Right renal pelvis (tissue), 4 donors: ENCODE measurements at places on chromosomes 7 and 10. TPM values are rescaled to one million over a fixed set of nuclear protein-coding genes. Genes with fewer than 3 reads are reported as not detected.

NYAP1 gene
- polyA plus RNA-seq = 1.6 TPM

IFIT3 gene
- 15.9 TPM for polyA plus RNA-seq

VAX1 gene
- polyA plus RNA-seq = not detected

ANKRD1 gene
- polyA plus RNA-seq = 0.73 TPM

SLC29A4 gene
- polyA plus RNA-seq = 22.3 TPM

NRCAM gene
- polyA plus RNA-seq = 20.8 TPM

TECTB gene
- not detected for polyA plus RNA-seq

CPED1 gene
- 48.9 TPM for polyA plus RNA-seq

DNA sequence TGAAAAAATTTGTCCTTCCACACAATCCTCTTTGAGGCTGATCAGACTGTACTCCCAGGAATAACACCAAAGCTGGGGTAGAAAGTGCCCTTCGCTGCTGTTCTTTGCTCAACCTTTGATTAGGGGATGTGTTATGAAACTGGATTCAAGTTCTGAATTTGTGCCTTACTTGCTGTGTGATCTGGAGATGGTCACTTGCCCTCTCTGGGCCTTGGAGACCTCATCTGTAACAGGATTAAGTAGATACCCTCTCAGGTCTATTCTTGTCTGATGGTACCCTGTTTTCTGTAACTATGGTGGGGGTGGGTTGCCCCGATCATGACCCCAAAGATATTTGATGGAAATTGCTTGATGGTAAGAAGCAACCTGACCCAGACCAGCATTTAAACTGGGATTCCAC lies 368.5 kb downstream of the PLXNA4 start:
- no peak for DNase-seq

- no peak for DNase-seq
Measured at GRCh38 chr7:26964156-26964808, 99.9 kb upstream of the SKAP2 start.

DNA sequence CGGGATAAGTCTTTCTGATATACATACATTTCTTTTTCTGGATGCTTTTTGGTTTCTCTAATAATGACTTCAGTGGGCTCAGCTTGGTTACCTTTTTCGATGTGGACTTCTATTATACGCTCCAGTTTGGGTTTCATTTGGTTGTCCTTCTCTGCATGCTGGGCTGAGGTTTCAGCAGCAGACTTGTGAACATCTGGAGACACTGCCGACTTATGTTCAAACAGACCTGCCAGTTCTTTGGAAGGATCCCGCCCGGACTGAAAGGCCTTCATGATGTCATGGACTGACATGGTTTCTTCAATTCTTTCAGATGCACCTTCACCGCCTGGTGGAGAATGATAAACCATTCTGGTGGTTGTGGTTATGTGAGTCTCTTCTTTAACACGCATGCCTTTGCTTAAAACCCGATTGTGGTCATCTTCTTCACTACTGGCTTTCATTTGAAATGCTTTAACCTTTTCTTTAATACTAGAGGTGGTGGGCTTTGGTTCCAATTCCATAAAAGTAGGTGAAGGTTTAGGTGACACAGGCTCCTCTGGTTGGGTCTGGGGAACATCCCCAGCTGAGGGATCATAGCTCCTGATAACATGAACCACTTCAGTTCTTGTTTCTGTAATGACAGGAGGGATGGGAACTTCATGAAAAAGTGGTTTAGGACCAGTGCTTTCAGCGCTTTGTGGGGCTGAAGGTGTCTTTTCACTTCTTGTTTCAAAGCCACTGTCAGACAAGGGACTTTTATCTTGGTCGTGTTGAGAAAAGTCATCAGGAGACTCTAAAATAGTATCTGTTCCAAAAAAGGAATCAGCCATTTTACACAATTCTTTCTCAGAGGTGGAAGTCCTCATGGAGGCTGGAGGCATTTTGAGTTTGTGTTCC lies 167.7 kb upstream of the CCDC6 start:
- DNase-seq = no peak

GRCh38 chr7:115117748-115118147 lies 195.9 kb downstream of the MDFIC start:
- no peak for DNase-seq

DNA sequence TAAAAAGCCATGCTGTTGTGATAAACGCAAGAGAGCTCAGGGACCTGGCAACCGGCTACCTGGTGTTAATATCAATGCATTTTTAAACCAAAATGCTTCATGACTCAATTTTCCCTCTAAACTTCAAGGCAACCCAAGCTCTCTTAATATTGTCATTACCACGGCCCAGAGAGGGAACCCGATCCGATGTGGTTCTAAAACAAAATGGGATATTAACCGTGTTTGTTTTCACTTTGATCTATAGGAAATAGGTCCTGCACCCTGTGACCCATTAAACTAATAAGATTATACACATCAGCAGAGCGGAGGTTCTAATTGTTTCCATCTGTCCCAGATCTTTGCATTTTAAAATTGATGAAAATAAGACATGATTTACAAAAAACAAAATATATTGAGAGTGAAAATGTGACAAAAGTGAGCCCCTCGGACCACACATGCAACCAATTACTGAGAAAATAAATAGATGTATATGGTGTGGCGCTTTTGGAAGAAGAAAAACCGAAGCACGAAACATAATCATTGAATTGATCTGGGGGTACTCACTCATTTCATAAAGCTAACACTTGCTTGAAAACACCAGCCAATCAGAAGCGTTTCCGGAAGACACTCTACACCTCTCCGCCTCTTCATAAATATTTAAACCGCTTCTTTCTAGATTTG lies 290.3 kb upstream of the NFE2L3 start:
- no peak for DNase-seq

DNA sequence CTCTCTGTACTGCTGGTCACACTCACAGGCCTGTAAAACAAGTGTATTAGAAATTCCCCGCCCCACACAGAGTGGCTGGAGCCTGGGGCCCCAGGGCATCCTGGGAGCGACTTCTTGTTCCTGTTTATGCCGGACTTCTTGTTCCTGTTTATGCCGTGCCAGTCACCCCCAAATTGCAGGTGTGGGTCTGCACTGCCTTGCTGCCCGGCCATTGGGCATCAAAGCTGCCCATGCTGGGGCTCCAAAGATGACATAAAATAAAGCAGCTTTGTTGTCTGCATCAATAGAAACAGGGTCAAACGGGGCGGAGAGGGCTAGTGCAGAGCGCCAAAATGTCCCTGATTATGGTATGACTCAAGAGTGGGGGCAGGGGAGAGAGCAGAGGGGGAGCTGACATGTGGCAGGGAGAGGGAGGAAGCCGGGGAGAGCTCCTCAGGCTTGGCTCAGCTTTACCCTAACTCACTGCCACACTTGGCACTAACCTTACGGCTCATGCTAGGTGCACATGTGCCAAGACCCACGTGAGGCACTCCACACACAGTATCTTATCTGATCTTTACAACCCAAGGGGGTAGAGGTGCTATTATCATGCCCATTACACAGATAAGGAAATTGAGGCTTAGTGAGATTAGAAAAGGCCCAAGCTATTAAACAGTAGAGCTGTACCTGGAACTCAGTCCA lies 98.4 kb downstream of the PIP4K2A start:
- no peak for DNase-seq

GRCh38 chr10:64547168-64547567 lies 1026.0 kb downstream of the REEP3 start:
- no peak for DNase-seq

GRCh38 chr7:104926601-104927041 lies 87.4 kb upstream of the KMT2E start:
- DNase-seq = no peak

GRCh38 chr7:151206914-151207313 lies 3.4 kb downstream of the H2BK1 start:
- no peak for DNase-seq

DNA sequence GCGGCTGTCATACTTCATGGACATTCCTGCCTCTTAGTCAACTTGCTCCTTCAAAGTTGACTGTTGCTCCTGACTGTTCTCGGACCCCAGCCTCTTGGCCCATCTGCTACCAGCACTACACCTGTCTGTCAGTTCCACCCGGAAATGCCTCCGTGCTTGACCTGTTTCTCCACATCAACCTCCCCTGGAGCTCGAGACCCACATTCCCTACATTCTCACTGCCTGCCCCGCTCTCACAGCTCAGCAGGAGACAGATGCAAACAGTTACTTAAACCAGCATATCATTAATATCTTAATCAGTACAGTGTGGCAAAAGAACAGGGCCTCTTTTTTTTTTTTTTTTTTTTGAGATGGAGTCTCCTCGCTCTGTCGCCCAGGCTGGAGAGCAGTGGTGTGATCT lies 174.3 kb downstream of the NRP1 start:
- DNase-seq = no peak

DNA sequence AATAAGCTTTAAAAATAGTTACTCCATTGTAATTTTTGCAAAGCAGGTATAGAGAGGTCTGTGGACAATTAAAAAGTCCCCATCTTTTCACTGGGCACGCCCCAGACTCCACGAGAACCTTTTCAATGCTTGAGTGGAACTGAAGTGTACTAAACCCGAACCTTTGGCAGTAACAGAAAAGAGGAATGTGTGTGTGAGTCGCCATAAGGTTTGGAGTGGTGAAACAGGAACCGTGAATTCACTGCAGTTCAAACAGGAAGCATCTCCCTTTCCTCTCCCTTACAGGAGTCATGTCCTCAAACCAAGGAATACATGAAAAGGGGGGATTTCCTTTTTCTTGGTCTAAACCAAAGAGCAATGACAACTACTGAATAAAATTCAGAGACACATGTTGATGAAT lies 23.2 kb downstream of the NDUFB2 start:
- no peak for DNase-seq

GRCh38 chr10:126013489-126014281 lies 117.3 kb downstream of the FANK1 start:
- no peak for DNase-seq

DNA sequence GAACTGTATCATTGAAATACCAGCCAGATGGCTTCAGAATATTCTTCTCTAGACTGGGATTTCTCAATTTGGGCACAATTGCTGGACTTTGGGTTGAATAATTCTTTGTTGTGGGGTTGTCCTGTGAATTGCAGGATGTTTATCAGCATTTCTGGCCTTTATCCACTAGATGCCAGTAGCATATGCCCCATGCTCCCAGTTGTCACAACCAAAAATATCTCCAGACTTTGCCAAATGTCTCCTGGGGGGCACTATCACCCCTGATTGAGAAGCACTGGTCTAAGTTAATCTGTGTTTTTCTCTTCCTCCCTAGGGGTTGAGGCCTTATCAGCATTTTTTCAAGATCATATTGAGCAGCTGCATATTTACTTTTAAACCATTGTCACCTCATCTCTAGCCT lies 204.9 kb upstream of the SP8 start:
- no peak for DNase-seq

DNA sequence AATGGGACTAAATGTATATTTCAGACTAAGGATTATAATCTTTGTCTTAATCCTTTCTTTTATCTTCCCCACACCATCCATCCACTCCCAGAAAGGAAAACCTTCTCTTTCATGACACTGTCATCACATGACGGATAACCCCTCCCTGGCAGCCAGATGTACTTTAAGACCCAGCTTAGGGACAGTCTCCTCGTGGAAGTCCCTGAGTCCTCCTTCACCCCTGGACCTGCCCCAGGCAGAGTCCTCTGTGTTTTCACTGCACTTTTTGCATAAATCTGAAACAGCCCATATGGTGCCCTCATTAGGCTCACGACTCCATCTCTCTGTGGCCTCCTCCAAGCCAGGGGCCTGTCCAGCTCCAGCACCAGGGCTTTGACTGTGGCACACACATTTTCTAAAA lies 16.0 kb downstream of the NRAP start:
- no peak for DNase-seq

DNA sequence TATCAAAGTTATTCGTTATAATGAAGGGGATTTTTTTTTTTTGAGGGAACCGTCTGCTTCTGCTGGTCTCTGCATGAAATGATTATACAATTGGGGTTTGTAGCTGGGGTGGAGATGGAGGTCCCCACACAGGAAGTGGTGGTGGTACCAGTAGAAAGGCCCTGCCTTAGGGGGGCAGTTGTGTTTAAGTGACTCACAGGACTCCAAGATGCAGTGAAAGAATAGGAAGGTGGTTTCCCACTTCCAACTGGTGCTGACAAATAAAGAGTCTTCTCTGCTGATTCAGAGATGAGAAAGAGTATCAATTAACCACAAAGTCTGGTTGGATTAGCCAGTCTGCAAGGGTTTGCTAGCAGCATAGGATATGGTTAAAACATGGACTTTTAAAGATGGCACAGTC lies 376.0 kb downstream of the SORCS3 start:
- no peak for DNase-seq

- DNase-seq = no peak
Measured at GRCh38 chr7:51619880-51620279, 303.3 kb upstream of the COBL start.

GRCh38 chr7:25032774-25033743 lies 53.1 kb upstream of the OSBPL3 start:
- no peak for DNase-seq

DNA sequence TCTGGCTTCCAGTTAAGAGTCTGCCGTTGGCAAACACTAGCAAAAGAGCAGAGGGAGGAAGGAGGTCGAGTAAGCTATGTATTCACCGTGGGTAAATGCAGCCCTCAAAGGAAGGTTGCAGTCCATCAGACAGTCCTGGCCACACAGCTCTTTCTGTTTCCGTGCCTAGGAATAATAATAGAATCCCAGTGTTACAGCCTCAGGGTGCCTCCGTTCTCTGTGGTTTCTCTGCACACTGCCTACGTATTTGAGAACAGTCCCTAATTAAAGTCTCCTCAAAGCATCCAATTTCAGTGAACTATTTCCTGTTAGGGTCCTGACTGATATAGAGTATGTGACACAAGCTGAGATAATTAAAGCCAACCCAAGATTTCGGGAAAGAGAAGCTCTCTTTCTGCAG lies 176.7 kb downstream of the GPAM start:
- no peak for DNase-seq
